ENCODE measurements at places on chromosomes 4 and X.

DNA sequence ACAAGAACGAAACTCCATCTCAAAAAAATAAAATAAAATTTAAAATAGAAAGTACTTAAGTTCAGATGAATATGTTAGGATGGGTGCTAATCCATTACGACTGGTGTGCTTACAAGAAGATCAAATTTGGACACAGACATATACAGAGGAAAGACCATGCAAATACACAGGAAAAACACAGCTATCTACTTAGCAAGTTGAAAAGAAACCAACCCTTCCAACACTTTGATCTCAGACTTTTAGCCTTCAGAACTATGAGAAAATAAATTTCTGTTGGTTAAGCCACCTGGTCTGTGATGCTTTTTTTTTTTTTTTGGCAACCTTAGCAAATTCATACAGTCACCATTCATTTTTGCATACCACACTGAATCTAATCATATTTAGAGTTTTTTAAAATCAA, 116.5 kb downstream of the CENPC start:
- DNase-seq: no peak

GRCh38 chrX:12170755-12171154, 32.5 kb downstream of the FRMPD4 start:
- DNase-seq: no peak

- peak; percentile 25 for DNase-seq
Observed at GRCh38 chrX:23317799-23318724, 16.6 kb upstream of the PTCHD1 start.

DNA sequence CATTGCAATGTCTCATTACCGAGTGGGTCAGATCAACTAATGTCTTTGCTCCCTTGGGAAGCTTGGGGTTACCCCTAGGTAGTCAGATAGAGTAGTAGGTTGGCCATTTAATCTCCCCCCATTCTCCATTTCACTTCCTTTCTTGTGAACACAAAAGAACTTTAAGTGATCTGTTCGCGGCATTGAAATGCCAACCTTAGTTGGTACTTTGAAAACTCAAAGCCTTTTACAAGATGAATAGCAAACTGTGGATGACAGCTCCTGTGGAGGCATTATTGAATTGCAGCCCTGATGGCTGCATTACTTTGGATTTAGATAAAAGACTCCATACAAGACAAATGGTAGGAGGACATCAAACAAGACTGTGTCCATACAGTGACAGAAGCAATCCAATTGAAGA, 469.1 kb downstream of the GBA3 start:
- DNase-seq: no peak

DNA sequence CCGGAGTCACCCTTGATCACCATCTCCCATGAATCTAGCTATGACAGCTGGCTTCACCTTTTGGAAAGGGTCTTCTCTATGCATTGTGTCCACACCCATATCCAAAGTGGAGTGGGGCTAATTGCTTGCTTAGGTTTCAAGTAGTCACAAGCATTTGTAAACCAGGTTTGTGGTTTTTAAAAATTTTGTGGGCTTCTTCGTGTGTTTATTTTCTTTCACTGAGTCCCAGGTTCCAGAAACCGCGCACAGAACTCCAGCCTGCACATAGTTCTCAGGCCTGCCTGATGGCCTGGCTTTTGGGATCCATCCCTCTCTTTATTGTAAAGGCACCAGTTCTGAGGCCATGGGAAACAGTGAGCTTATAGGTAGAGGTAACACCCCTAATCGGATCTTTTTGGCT, 70.2 kb upstream of the TLR3 start:
- no peak for DNase-seq

GRCh38 chr4:14125375-14126129, 498.0 kb upstream of the BOD1L1 start:
- no peak for DNase-seq

- no peak for DNase-seq
Observed at GRCh38 chr4:5141802-5142201, 90.5 kb downstream of the STK32B start.
